ENCODE measurements at places on chromosomes 1 and 21. TPM values are rescaled to one million over a fixed set of nuclear protein-coding genes. Genes with fewer than 3 reads are reported as not detected.

SPATA1 gene
- total RNA-seq, result 0.33 TPM

HAPLN2 gene
- total RNA-seq, result not detected

PRAMEF6 gene
- not detected for total RNA-seq

PTAFR gene
- 5.6 TPM for total RNA-seq

METTL18 gene
- total RNA-seq, result 4.6 TPM

SFN gene
- 1,135 TPM for total RNA-seq

GJA9 gene
- total RNA-seq, result not detected

FLG2 gene
- not detected for total RNA-seq

AQP10 gene
- total RNA-seq, result not detected

DRAXIN gene
- 0.07 TPM for total RNA-seq

AADACL3 gene
- total RNA-seq, result not detected

GCSAML gene
- total RNA-seq, result not detected

TMPRSS15 gene
- total RNA-seq, result not detected

NUDT4B gene
- total RNA-seq, result not detected

CYP4A11 gene
- total RNA-seq, result not detected
